ENCODE measurements at places on chromosomes 1 and 21. TPM values are rescaled to one million over a fixed set of nuclear protein-coding genes. Genes with fewer than 3 reads are reported as not detected.

The CLCA4 gene
- polyA plus RNA-seq, result 0.13 TPM

The LDLRAD1 gene
- 0.09 TPM for polyA plus RNA-seq

The PYGO2 gene
- polyA plus RNA-seq, result 36.8 TPM

The KIAA1614 gene
- 5.0 TPM for polyA plus RNA-seq

The C1orf185 gene
- not detected for polyA plus RNA-seq

Data from left renal pelvis (tissue), 4 donors.